Mesenchymal stem cell (in vitro differentiated cells and primary cell): ENCODE measurements at places on chromosomes 7 and 10.

GRCh38 chr10:110914431-110914830, 4.5 kb downstream of the BBIP1 start:
- DNase-seq = no peak

DNA sequence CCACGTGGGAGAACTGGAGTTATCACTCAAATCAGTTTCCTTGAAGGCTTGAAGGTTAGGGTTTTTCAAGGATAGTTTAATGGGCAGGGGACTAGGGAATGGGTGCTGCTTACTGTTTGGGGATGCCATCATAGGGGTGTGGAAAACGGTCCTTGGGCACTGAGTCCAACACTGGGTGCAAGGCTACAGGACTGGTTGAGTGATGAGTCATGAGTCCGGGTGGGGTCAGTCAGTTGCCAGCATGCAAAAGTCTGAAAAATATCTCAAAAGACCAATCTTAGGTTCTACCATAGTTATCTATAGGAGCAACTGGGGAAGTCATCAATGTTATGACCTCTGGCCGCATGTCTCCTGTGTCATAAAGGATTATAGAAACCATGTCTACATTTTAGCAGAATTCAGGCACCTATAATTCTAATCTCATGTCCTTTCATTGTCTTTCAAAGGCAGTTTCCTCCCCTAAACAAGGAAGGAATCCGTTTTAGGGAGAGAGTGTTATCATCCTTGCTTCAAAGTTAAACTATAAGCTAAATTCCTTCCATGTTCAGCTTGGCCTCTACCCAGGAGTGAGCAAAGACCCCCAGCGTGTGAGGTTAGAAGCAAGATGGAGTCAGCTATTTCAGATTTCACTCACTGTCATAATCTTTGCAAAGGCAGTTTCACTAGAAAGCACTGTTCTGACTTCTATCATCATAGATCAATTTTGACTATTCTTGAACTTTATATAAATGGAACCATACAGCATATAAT, 94.5 kb downstream of the COL26A1 start:
- no peak for DNase-seq

- DNase-seq = no peak
Measured at GRCh38 chr7:30707391-30708357, 25.4 kb upstream of the CRHR2 start.

DNA sequence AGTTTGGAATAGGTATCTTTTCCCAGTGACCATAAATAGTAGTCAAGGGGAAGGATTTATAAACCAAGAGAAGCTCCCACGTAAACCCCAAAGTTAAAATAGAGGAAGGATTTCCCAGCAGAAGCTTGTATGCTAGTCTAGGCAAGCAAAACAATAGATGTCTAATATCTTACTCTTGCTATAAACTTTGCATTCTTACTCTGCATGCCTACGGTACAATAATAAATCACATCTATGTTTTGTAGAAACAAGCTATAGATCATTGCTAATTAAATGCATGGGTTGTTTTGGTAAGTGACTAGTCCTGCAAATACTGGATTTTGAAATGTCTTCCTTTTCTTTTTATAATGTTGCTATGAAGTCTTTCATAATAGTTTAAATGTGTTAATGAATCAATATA, 585.5 kb downstream of the INHBA start:
- no peak for DNase-seq

DNA sequence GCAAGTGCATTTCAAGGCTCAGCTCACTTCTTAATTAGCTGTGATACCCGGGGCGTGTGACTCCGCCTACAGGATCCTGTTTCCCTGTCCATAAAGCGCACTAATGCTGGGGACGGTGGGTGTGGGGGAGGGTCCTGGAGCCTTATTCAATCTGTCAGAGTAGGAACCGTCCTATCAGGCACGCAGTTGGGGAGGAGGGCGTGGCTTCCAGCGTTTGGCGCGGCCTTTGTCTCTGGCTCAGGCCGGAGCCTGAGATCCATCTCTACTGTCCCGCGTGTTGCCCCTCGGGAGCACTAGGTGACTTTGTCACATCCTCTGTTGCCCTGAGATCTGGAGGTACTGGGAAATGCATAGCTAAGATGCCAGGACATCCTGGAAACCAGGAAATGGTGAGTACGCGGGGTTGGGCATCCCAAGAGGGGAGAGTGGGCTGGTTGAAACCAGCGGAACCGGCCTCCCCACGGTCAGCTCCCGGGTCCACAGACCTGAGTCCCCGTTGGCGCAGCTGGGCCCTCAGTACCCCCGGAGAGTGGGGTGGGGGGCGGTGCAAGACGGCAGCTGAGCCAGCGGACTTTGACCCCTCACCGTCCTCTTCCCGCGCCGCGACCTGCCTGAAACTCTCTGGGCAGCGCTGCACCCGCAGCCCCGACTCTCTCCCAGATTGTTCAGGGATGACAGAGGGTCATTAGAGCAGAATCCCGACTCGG, 104.4 kb upstream of the ZNF92 start:
- peak; percentile 57 for DNase-seq

- no peak for DNase-seq
Measured at GRCh38 chr7:20541608-20542349, 73.7 kb upstream of the ABCB5 start.

- no peak for DNase-seq
Measured at GRCh38 chr7:140201393-140201792, 24.6 kb upstream of the KDM7A start.

GRCh38 chr7:74230446-74231231, 20.8 kb downstream of the LAT2 start:
- no peak for DNase-seq

GRCh38 chr10:97854743-97855142, 5.1 kb downstream of the GOLGA7B start:
- DNase-seq = no peak

- DNase-seq = no peak
Measured at GRCh38 chr7:87151002-87151728, 1.1 kb upstream of the DMTF1 start.

- no peak for DNase-seq
Measured at GRCh38 chr7:90938371-90938770, 325.9 kb upstream of the FZD1 start.

GRCh38 chr7:73921623-73922528, 60.9 kb downstream of the TMEM270 start:
- no peak for DNase-seq

- no peak for DNase-seq
Measured at GRCh38 chr7:159108491-159108890, 36.2 kb downstream of the VIPR2 start.
